ENCODE measurements at places on chromosomes 4 and X.

DNA sequence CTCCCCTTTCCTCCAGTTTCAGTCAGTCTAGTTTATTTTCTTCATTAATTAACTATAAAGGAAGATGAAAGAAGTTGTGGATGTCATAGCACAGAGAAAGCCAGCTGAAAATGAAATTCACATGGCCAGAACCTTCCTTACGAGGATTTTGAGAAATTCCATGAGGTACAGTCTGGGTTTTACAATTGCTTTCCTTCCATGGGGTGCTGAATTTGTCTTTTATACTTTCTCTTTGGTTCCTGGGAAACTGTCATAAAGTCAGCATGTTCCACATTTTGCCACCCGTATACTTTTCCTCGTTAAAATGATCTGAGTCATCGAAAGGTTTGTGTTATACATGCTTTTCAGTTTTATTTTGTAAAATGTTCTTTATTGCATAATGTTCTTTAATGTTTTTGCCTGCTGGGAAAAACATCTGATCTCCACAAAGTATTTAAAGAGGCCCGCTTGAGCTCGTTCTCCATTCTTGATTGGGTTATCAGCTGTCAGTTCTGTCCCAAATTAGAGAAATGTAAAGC lies 78.1 kb upstream of the CLDN34 start:
- no peak for DNase-seq

DNA sequence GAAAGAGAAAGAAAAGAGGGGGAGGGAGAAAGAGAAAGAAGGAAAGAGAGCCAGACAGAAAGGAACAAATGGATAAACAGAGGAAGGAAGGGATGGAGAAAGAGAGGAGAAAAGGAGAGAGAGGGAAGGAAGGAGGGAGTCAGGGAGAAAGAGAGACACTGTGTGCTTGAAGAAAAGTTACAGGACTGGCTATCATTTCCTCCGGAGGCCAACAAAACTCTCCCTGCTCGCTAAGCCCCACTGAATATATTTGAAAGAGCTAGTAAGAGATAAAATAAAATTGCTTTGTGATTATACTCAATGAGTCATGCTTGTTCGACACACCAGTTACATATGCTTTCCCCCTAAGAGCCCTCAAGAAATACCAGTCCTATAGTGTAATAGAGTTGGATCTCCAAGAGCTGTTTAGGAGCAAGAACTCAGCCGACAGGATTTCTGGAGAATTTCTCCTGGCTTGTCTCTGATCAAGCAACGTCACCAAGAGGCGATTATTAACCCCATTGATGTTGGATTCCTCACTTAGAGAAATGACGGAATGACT lies 102.2 kb downstream of the MXRA5 start:
- no peak for DNase-seq

DNA sequence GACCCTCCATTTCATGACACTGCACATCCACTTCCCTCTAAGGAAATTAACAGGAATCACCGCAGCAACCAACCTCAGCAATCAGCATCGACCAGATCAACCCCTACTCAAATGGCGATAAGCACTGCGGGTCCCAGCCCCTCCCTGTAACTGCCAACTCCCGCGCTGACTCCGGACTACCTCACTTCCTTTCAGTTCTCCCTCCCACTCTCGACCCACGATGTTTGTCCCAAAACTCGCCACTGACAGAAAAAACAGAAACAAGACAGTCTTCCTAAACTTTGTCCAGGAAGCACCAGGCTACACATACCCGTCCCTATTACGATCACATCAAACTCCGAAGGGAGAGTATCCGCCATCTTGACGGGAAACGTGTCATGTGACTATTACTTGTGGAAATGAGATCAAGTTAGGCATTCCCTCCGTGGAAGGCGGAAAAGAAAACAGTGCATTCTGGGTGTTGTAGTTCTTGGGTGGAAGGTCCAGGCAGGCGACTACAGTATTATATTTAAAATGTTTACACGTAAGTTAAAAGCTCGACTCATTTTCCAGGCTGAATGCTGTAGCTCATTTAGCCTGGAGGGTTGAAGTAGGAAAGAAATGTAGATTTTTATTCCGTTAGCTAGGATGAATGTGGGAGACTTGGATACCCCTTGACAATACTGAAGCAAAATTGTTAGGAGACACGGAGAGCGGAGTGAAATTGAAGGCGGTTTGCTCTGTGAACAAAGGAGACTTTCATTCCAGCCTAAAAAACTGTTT lies at the start of gene CHM:
Gene CHM (minus strand): TSS at position 385 of the 762 bp plus-strand sequence. CDS start 26 bp downstream, at position 359.
- peak; percentile 82 for DNase-seq

- DNase-seq = no peak
These were observed 21.8 kb upstream of the OPHN1 start for GRCh38 chrX:68455151-68455510.

DNA sequence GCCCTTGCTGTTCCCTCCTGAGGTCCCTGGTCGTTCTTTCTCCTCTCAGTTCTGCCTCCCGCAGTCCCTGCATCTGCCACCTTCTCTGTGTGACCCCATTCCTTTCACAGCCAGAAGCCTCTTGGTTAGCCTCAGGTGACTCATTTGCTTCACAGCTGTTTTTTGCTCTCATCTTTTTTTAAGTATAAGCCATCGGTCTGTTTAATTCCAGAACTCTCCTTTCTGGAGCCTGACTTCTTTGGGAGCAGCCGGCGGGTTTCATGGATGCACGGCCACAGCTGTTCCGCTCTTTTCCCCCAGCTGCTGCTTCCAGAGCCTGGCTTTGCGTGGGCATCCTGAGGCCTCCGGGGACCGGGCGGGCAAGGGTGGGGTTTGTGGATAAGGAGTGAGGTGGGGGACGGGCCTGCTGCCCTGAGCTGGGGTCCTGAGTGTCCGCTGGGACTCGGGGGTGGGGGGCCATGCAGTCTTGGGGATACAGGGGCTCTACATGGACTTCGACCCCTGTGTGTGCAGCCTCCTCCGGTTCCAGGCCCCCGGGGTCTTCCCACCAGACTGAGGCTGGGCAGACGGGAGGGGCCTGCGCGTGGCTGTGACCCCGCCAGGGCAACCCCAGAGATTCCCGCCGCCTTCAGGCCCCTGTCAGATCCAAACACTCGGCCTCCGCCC lies 46.7 kb downstream of the PCGF3 start:
- DNase-seq = no peak

GRCh38 chr4:827209-828081 lies 1.5 kb upstream of the CPLX1 start:
- peak; percentile 16 for DNase-seq

DNA sequence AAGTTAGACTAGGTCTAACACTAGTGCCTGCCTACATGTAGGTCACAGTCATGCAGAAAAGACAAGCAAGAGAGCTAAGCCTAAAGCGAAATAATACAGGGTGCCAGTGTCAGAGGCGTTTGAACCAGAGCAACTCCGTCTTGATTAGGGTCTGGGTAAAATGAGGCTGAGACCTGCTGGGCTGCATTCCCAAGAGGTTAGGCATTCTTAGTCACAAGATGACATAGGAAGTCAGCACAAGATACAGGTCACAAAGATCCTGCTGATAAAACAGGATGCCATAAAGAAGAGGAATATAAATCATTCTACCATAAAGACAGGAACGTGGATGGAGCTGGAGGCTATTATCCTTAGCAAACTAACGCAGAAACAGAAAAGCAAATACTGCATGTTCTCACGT lies 120.9 kb downstream of the BEND2 start:
- DNase-seq = no peak

DNA sequence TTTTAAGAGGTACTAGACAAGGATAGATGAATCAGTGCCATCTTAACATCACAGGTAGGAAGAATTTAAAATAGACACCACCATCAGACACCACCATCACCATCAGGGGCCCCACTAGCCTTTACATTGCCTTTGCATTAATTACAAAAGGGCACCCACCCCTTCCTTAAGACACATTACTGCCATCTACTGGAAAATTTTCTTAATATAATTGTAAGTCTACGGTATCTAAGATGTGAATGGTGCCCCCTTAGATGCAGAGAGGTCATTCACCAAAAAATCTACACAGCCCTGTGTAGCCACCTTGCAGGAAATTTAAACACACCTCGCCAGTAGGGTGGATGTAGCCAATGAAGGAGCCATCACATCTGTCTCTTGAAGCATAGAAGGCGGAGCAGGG lies 184.1 kb downstream of the MID1IP1 start:
- DNase-seq = no peak

Measured in femur (tissue), 1 donor.